Activated CD8-positive, alpha-beta T cell treated with anti-CD3 and anti-CD28 coated beads, Interleukin-2, amount 10 ng/mL, durations not matched to agents 7 days and 5 days (primary cell): ENCODE measurements at places on chromosomes 1 and 21. TPM values are rescaled to one million over a fixed set of nuclear protein-coding genes. Genes with fewer than 3 reads are reported as not detected.
A peak's percentile ranks its signal among the peaks of the same experiment; 100 is the strongest.

DNA sequence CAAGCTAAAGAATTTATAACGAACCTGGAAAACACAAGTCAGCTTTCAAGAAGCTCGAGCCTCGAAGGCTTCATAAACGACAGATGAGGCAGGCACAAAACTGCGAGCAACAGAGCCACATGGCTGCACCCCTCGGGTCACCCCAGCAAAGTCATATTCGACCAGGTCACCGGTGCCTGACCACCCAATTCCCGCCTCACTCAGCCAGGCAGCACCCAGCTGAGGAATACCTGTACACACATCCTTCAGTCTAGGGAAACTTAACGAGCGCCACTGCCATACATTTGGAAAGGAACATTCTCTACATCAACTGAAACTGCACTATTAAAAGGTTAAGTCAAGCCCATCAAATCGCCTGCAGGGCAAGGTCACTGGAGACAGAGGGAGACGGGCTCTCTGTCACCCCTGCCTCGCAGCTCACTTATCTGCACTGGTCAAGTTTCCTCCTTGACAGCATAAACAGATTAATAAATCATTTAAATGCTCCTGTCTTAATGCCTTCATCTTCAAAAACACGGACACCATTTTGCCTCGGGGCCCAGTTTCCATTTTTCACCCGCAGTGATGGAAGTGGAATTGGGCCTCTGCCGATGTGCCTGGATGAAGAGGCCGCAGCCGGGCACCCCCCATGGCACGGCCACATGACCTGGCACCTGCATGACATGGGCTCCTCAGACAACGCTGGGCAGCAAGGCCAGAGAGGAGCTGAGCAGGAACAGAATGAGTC lies 20.6 kb downstream of the NPHP4 start:
- DNase-seq: no peak

GRCh38 chr1:61081686-61082310 lies 563 bp upstream of the NFIA start:
- peak; percentile 36 for DNase-seq

GRCh38 chr1:10838541-10838940 lies 42.1 kb upstream of the CASZ1 start:
- DNase-seq: no peak

AVPR1B gene
- total RNA-seq: not detected

DNA sequence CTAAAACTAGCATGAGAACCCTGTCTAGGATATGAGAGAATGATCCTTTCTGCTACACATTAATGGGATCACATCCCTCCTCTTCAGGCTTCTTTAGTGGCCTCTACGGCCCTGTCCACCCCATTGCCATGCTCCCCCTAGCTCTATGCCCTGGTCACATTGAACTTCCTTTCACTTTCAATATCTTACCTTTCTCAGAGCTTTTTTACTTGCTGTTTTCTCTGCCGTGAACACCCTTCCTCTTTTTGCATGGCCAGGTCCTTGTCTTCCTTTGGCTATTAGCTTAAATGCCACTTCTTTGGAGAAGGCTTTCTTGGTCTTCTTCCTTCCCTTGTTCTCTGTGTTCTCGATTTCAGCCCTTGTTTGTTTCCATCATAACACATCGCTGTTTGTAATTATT lies 97.4 kb downstream of the GIPC2 start:
- peak; percentile 30 for DNase-seq

DNA sequence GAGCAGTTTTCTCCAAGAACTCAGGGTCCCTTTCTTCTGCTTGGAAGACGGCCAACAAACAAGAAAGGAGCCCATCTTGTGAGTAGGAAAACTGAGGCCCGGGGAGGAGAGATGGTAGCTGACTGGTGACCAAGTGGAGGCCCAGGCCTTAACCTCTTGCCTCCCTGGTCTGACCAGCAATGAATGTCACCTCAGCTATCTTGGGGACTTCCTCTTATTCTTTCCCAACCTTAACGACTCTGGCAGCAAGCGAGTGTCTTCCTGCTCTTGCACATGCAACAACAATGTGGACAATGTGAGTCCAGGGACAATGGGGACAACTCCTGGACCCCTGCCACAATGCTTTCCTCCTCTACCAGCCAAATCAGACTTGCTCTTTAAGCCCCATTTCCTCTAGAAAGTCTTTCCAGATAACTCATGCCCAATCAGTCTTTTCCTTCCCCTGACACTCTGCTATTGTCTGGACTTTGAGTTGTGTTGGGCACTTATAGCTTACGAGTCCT lies 12.6 kb downstream of the HSPG2 start:
- DNase-seq: no peak

DNA sequence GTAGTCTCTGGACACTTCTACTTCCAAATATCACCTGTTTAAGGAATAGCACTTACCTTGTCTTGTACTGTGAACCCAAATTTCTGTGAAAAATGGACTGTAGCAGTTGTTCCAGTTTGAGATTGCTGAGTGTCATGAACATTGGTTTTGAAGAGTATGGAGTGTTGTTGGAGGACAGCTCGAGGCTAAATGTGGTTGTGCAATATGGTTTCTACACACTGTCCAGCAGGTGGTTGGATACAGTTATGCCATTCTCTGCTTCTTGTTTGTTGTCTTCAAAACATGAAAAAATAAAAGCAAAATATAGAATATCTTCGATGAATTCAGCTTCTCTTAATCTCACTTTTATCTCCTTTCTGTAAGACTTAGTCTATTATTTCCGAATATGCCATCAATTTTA lies 67.1 kb downstream of the DDR2 start:
- DNase-seq: no peak

DNA sequence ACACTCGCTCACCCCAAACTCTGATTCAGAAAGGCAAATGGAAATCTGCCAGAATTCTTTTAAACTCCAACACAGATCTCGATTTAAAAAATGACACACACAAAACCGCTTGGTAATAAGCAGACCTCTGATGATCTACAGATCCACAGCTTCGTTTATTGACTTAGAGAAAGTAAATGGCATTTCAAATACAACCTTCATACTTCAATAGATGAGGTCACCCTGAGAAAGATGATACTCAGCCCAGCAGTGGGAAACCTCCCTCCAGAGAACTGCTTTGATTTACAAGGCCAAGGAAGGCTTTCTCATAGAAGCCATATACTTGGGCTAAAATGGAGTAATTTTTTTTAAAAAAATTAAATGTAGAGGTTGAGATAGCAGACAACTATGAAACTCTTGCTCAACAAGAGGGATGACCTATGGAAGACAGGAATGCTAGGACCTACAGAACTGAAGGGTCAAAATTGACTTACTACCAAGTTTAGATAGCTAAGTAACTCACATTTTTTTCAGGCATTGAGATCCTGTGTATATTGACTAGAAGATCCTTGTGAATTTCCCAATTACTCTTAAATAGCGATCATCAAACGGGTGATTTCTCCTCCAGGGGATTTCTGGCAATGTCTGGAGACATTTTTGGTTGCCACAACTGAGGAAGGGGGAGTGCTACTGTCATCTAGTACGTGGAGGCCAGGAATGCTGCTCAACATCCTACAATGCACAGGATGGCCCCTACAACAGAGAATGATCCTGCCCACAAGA lies 143.9 kb downstream of the CLIC6 start:
- no peak for DNase-seq

KRTAP10-5 gene
- not detected for total RNA-seq

NBPF12 gene
- total RNA-seq: 12.1 TPM

- no peak for DNase-seq
These were observed 171.4 kb downstream of the PRDM2 start for GRCh38 chr1:13871413-13871812.

DNA sequence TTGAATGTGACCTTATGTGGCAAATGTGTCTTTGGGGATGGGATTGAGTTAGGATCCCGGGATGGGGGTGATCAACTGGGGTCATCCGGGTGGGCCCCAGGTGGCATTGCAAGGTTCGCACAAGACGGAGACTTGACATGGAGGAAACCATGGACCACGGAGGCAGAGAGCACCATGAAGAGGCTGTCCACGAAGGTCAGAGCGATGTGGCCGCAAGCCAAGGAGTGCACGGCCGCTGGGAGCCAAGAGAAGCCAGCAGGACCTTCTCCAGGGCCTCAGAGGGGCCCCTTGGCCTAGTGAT lies 22.3 kb upstream of the COL18A1 start:
- no peak for DNase-seq

DNA sequence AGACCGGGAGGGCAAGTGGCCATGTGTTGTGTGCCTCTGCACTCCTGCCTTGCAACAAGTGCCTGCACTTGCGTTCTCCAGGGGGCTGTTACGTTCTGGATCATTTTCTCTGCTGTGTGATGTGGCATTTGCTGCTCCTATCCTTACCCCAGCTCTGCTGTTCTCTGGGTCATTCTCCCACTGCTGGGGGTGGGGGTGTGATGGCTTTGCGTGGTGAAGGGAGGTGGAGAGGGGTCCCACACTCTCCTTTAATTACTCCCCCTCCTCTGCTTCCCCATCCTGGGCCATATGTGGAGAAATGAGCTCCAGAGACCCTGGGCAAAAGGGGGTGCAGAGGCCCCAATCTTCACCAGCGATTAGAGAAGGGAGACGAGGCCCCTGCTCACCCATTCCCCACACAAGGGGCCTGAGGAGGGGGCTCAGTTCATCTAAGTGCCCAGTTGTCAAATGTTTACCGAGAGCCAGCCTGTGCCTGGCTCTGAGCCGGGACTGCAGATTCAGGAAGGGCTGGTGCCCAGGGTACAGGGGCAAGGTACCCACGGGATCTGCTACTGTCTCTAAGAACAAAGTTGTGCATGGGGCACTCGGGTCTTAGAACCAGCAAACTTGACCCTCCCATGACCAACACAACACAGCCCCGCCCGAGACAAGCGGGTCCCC lies 355.4 kb downstream of the PTPRU start:
- DNase-seq: no peak

CYYR1 gene
- not detected for total RNA-seq

- no peak for DNase-seq
These were observed 54.6 kb upstream of the SIPA1L2 start for GRCh38 chr1:232684371-232685105.

GRCh38 chr1:17287130-17287776 lies 20.7 kb upstream of the PADI4 start:
- no peak for DNase-seq

PRKCZ gene
- 12.9 TPM for total RNA-seq

GRCh38 chr1:81420760-81421159 lies 380.0 kb upstream of the ADGRL2 start:
- no peak for DNase-seq

TGFBR3 gene
- 3.7 TPM for total RNA-seq

- no peak for DNase-seq
These were observed 51.3 kb upstream of the HOOK1 start for GRCh38 chr1:59763418-59763817.

- DNase-seq: no peak
These were observed 44.5 kb downstream of the DMRTA2 start for GRCh38 chr1:50378770-50379169.

RNASEL gene
- total RNA-seq: 5.7 TPM

GRCh38 chr1:208167261-208167869 lies 76.8 kb downstream of the PLXNA2 start:
- no peak for DNase-seq

S100A1 gene
- total RNA-seq: not detected

ACTL8 gene
- not detected for total RNA-seq
